ENCODE measurements at places on chromosomes 3 and 15.
A peak's percentile ranks its signal among the peaks of the same experiment; 100 is the strongest.

- no peak for DNase-seq
These were observed 40.6 kb upstream of the SEC22A start for GRCh38 chr3:123161167-123161566.

GRCh38 chr3:139521816-139522215 lies 17.7 kb downstream of the RBP1 start:
- DNase-seq = no peak

- DNase-seq = no peak
These were observed 38.4 kb upstream of the SMAD6 start for GRCh38 chr15:66663664-66664063.

GRCh38 chr15:68295014-68295805 lies 17.7 kb downstream of the FEM1B start:
- no peak for DNase-seq

DNA sequence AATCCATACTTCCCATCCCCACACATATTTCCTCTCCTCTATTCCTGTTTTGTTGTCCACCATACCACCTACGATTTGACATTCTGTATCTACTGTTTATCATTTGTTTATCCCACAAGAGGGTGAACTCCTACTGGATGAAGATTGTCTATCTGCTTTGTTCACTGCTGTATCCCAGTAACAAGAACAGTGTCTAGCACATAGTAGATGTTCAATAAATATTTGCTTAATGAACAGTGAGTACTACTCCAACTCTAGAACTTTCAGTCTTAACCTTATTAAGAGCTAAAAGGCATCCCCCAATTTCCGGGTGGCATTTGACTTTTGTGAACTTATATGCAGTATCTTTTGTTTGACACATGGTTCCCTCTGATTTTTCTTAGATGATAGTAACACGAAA lies 1.3 kb downstream of the PYGO1 start:
- no peak for DNase-seq

DNA sequence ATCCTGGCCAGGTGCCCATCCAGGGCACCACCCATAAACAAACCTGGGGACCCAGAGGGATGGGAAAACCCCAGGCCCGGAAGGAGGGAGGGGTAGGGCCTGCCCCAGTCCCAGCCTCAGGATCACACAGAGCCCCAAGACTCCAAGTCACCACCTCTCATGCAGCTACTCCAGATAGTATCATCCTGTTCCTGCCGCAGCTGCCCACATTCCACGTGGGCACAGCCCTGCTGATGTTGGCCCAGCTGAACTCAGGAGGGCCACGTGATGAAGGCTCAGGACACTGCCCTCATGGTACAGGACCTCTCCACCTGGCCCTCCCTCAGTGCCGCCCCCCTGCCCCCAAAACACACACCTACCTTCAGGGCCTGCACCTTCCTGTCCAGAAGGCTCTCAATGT lies 69.5 kb downstream of the CACNA2D2 start:
- no peak for DNase-seq

- no peak for DNase-seq
These were observed 148.8 kb downstream of the ALDH1A2 start for GRCh38 chr15:57916695-57917094.

DNA sequence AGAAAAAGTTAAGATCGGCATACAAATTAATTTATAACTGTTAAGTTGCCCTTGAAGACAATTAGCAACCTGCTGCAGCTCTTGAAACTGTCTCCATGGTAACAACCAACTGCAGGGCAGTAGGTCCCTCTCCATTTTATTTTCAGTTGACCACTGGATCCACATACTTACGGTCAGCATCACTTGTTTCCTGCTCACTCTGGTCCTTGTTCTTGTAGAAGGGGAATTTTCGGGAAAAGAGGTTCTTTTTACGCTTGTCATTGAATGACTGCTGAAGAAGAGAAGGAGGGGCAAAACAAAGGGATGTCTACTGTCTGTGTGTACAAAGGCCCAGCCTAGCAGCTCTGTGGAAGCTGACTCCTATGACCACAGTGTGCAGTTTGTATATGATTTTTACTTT lies 46.8 kb upstream of the MELTF start:
- no peak for DNase-seq

- no peak for DNase-seq
These were observed 267.7 kb downstream of the PLOD2 start for GRCh38 chr3:145893331-145893730.

DNA sequence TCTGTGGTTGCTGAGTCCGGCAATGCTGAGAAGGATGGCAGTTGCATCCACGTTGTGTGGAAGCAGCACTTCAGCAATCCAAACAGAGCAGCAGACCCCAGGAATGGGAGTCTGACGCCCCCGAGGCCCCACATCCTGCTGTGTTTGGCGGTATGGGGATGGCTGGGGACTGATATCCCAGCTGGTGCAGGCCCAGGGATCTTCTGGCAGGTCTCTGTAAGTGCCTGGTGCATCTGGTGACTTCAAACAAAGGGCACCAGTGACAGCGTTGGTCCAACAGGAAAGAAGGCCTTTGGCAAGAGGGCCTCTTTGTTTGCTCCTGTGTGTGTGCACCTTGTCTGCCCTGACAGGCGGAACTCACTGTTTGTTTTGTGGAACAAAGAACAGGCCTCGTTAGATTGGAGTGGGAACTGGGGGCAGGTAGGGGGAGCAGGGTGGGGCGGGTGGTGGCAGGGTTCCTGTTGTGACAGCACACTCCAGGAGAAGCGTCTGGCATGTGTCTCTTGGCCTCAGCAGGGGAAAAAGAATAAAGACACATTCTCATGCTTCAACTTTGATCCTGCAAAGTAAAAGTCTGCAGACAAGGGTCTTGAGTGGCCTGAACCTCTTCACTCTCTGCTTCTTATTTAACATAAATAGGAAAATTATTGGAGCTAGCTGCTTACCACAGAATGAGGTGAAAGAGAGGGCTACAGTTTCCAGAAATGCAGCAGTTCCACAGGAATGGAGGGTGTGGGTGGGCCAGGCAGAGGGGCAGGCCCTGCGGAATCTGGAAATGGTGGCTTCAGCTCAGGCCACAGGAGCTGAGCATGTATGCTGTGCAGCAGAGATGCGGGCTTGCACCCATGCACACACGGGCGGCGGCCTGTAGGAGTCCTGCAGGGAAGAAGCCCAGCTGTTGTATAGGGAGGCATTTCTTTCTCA lies 94.5 kb upstream of the MYZAP start:
- DNase-seq = no peak

- no peak for DNase-seq
These were observed 91.9 kb downstream of the LRRC28 start for GRCh38 chr15:99343208-99343607.

DNA sequence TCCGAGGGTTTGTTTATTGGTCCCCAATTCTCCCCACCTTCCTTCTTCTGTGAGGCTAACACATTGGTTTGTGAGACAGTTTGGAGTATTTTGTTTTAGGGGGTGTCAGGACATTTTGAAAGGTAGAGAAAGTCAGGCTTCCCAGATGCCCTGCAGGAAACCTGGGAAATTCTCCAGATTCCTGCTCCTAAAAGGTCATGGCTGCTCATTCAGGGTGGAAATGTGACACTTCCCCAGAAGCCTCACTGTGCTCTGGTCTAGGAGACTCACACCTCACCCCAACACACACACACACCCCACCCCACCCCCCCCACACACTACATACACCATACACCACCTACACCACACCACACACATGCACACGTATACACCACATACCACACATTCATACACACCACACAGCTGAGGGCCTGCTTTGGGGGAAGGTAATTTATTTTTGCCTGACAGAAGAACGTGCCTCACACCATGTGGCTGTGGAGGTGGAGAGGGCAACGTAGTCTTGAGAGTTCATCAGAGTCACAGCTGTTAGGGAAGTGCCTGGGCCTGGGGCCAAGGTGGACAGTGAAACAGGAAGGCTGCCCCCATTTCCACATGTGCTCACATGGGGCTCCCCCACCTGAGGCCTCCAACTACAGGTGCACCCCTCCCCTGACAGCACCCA lies 40.4 kb upstream of the LIMD1 start:
- DNase-seq = no peak

GRCh38 chr3:148707601-148708380 lies 10.1 kb downstream of the AGTR1 start:
- DNase-seq = no peak

- DNase-seq = no peak
These were observed 73.7 kb upstream of the SLCO2A1 start for GRCh38 chr3:134103470-134103869.

DNA sequence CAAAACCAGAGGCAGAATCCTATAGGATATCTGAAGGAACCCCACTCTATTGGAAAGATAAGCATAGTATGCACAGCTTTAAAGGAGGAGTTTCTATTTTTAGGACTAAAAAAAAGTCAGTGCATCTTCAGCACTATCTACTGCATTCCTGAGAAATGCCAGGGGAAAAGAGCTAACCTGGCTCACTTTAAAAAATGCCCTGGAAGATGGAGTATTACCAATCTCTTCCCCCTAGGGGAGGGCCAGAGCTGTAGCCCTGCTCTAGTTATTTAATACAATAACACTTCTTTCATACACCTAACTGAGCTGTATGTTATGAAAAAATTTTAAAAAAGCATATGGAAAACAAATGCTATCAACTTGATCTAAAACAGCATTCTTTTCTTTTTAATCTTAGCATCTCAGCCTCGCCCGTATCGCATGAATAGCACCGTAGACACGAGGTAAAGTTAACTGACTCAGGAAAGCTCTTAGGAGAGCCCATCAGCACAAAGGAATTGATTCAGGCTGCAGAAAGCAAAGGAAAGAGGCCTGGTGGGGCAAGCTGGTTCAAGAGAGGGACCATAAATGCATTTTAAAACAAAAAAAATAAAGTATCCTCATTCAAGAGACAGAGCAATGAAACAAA lies 50.2 kb downstream of the TGM4 start:
- no peak for DNase-seq

DNA sequence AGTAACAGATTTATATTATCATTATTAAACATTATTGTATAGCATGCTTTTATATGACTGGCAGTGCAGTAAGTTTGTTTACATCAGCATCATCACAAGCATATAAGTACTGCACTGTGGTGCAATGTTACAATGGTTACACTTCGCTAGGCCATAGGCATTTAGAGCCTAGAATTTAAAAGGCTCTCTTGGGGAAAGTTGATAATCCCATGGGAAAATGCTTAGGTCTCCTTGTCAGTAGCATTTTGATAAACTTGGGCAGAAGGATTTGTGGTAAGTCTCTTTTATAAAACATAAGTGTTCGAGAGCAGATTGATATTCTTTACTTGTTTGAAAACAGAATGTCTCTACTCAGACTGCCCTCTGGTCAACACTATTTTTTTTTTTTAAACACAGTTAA lies 7.5 kb downstream of the DTWD1 start:
- DNase-seq = no peak

GRCh38 chr15:74383286-74383685 lies 15.8 kb upstream of the CYP11A1 start:
- DNase-seq = no peak

DNA sequence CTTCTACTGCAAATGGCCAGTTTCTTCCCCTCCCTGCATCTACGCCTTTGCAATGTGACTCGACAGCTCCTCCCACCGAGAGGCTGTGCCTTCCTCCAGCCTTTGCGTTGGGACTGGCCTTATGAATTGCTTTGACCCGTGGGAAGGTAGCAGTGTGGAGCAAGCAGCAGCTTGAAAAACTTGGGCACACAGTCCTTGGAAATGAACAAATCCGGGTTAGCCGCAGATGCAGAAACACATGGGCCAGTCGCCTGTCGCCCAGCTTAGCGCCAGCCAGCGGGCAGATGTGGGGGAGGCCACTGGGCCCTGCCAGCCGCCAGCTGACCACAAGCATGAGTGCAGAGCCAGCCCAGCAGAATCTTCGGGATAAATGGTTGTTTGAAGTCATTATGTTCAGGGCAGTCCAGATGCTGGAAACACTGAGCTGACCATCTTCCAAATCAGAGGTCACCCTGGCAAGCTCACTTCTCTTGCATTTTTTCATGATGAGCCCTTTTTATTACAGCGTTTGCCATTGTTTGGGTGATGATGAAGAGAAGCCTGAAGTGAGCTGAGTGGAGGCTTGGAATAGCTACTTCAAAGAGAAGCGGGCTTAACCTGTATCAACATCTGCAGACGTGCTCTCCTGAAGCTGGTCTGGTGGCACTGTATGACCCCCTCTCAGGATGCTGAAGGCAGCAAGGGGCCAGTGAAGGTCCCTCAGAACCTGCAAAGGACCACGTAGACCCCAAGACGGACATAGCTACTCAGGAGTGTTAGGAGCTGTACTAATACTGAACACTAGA lies 9.8 kb downstream of the SELENOS start:
- DNase-seq = no peak

DNA sequence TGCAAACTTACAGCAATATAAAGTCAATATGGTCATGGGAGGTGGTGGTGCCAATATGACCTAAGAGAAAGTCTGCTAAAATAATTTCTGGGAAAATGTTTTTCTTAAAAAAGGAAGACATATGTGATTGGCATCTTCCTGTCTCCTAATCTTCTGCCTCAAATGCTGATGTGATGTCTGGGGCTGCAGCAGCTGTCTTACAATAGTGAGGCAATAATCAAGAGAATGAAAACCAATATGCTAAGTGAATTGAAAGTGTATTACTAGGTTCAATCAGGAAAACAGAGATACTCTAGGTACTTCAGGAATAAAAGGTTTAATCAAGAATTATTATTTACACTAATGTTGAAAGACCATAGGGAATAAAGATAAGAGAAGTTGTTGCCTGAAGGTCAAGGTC lies 7.2 kb upstream of the STT3B start:
- DNase-seq = no peak

GRCh38 chr3:24661175-24661584 lies 166.5 kb upstream of the THRB start:
- no peak for DNase-seq

- DNase-seq = no peak
These were observed 7.7 kb upstream of the KCTD6 start for GRCh38 chr3:58484045-58484721.

GRCh38 chr3:138114988-138115971 lies at the start of gene DZIP1L:
Gene DZIP1L (minus strand): TSS chr3:138115608. CDS start chr3:138103971, 11,637 bp downstream.
- peak; percentile 76 for DNase-seq

GRCh38 chr3:172065527-172065926 lies 26.1 kb downstream of the FNDC3B start:
- no peak for DNase-seq

GRCh38 chr3:64218746-64219145 lies 6.5 kb downstream of the PRICKLE2 start:
- no peak for DNase-seq

GRCh38 chr3:172070269-172070668 lies 30.9 kb downstream of the FNDC3B start:
- DNase-seq = no peak

GRCh38 chr3:73315706-73316105 lies 254.2 kb downstream of the EBLN2 start:
- no peak for DNase-seq

GRCh38 chr3:52934630-52935530 lies 37.5 kb upstream of the STIMATE start:
- peak; percentile 14 for DNase-seq

DNA sequence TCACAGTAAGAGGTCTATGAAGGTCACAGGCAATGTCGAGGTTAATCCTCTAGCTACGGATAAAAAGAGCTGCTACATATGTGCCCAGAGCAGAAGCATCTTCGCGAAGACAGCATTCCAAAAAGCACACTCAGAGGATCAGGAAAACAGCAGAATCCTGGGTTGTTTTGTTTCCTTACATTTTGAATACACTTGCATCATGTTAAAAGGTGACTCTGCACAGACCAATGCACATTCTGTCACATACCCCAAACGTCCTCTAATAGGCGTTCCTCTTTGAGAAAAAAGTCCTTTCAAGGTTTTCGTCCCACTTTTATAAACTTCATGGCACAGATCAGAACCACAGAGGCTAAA lies 52.7 kb downstream of the VGLL4 start:
- DNase-seq = no peak

Data from neuronal stem cell (in vitro differentiated cells).